Lung (tissue), 17 donors: ENCODE measurements at places on chromosomes 12 and 14. TPM values are rescaled to one million over a fixed set of nuclear protein-coding genes. Genes with fewer than 3 reads are reported as not detected.

RAB15 gene
- total RNA-seq = 15.5 TPM

GPR132 gene
- total RNA-seq = 6.9 TPM

SSTR1 gene
- 4.3 TPM for total RNA-seq

SLC5A8 gene
- total RNA-seq = 3.8 TPM

NUP107 gene
- total RNA-seq = 33.9 TPM

LALBA gene
- not detected for total RNA-seq

HOXC11 gene
- not detected for total RNA-seq

TIMM9 gene
- 18.7 TPM for total RNA-seq

- no peak for DNase-seq
Observed at GRCh38 chr14:34345718-34346465, 116.1 kb downstream of the SPTSSA start.

DNA sequence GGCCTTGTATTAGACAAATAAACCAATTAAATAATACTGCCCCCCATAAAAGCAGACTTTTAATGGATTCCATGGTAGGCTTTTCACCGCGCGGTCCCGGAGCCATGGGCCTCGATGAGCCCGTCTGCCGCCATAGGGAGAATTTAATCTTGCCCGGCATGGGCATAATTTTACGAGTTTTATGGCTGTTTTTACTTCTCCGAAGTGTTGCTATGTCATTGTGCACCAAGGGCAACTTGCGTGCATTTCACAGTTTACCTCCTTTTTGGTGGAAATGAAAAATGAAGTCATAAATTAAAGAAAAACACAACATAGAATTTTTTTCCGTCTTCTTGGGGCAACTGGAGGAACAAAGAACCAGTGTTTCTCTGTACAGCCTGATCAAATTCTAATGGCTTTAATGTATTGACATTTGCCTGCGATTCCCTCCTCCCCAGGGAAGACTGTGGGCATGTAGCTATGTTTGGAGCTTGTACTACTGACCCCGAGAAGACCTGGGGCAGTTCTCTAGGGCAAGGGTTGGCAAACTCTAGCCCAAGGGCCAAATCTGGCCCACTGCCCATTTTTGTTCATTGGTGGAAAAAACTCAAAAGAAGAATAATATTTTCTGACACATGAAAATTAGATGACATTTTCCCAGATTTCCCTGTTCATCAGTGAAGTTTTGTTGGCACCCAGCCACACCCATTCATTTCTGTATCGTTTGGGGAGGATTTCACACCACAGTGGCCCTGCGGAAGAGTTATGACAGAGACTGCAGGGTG is 142.7 kb downstream of the CHST11 start:
- DNase-seq = no peak

GRCh38 chr12:131724534-131724933 is 13.6 kb downstream of the SFSWAP start:
- DNase-seq = no peak

DNA sequence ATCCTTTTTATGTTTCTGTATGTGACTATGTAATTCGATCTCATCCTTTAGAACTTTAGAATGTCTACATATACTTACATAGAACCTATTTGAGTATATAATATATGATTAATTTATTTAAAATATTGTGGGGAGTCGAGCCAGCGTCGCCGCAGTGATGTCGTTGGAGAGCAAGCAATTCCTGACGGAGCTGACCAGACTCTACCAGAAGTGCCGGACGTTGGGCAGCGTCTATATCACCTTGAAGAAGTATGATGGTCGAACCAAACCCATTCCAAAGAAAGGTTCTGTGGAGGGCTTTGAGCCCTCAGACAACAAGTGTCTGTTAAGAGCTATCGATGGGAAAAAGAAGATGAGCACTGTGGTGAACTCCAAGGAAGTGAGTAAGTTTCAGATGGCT is 6.4 kb upstream of the CD27 start:
- DNase-seq = no peak

DNA sequence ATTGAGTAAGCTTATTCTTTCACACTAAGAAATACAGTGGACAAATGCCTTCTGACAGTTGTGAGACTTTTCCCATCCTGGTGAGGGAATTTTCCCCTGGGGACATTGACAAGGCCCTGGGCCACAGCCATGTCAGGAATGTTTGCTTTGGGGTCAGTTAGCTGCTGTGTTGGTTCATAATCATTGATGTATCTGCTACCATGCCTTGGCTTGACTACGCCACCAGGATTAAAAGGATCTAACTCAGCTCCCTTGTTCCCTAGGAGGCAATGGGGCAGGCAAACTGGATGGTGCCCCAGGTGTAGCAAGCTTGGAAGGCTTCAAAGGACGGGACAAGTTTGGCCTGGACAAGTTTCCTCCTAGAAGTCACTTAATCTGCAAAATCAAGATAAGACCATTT is 3.1 kb upstream of the CCDC88C start:
- DNase-seq = no peak

- DNase-seq = peak; percentile 17
Observed at GRCh38 chr12:131950182-131950913, 606 bp downstream of the EP400 start.

- no peak for DNase-seq
Observed at GRCh38 chr12:94987076-94987669, 16.3 kb downstream of the NDUFA12 start.

DNA sequence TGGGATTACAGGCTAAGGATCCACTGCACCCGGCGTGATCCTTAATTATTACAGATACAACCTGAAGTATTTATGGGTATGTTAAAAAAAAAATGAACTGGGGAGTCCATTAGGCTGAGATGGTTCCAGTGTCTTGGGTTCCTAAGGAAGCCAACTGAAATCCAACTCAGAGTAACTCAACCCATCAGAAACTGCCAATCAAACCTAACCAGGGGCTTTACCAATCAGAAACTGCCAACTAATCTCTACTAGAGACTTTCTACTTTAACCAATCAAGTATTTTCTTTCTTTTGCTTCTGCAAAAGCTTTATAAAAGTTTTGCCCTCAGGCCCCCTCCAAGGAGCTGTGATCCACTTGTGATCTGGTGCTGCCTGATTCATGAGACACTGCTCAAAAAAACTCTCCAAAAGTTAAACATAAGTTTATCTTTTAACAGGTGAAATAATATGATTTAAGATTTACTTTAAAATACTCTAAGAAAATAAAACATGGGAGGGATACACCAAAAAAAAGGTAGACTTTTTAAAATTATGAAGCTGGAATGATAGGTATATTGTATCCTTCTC is 88.0 kb downstream of the ACADS start:
- no peak for DNase-seq

GRCh38 chr14:34181338-34181737 is 230.5 kb upstream of the EGLN3 start:
- DNase-seq = peak; percentile 21

DNA sequence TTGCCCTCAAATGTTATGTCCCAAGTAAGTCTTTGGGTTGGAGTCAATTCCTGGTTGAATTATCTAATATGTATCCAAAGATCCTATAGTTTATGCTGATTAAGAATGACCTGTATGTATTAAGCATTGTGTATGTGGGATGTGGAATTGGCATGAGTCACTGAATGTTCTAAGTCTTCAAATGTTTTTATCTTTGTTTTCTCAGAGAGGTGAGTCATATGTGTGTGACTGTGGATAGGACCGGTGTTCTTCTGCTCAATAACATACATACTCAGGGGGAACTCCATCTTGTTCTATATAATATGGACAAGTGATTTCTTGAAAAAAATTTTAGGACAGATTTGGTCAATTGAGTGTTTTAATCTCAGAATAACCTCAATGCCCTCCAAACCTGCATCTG is 57.9 kb downstream of the NAV3 start:
- no peak for DNase-seq

GRCh38 chr12:49138587-49138986 is 7.4 kb upstream of the TUBA1B start:
- DNase-seq = no peak

GRCh38 chr12:71201136-71201679 is 43.4 kb upstream of the TSPAN8 start:
- DNase-seq = no peak

DNA sequence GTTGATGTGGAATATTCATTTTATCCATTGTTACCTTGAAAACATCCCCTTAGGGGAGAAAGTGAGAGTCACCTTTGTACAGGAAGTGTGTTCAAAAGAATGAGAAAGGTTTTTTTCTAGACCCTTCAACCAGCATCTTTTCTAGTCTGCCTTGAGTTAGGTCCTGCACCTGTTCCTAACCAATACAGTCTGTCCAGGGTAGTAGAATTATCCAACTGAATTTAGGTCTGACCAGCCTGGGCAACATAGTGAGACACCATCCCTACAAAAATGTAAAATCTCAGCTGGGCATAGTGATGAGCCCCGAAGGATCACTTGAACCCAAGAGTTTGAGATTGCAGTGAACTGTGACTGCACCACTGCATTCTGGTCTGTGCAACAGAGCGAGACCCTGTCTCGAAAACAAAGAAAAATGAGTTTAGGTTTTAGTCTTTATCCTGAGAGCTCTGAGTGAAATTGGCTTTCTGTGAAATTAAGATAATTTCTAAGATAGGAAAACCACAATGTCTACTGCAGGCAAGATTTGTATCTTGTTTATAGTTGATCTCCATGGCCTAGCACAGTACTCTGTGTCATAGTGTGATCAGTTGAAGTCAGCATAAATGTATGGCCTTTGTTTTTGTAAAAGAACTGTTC is 25.2 kb downstream of the ARHGAP5 start:
- DNase-seq = no peak

GRCh38 chr12:127820271-127820670 is 446.7 kb upstream of the TMEM132C start:
- no peak for DNase-seq

GRCh38 chr14:51527073-51527472 is 124.6 kb upstream of the FRMD6 start:
- peak; percentile 63 for DNase-seq

DNA sequence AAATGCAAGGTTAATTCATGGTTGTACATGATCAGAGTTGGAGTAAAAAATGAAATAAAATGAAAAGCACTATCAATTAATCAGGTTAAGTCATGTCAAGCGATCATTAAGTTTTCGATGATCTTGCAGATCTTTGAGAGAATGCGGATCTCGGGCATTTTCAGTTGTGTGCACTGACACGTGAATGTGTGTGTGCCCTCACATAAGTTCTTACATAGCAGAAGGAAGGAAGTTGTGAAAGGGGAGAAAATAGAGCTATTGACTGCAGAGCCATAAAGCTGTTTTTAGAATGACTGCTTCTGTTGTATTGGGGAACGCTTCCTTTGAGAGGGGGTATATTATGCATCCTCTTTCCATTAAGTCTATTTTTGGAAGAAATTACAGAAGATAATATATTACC is 101.3 kb downstream of the HMGA2 start:
- DNase-seq = peak; percentile 41

GRCh38 chr12:92020983-92021665 is 124.5 kb downstream of the BTG1 start:
- DNase-seq = no peak

DNA sequence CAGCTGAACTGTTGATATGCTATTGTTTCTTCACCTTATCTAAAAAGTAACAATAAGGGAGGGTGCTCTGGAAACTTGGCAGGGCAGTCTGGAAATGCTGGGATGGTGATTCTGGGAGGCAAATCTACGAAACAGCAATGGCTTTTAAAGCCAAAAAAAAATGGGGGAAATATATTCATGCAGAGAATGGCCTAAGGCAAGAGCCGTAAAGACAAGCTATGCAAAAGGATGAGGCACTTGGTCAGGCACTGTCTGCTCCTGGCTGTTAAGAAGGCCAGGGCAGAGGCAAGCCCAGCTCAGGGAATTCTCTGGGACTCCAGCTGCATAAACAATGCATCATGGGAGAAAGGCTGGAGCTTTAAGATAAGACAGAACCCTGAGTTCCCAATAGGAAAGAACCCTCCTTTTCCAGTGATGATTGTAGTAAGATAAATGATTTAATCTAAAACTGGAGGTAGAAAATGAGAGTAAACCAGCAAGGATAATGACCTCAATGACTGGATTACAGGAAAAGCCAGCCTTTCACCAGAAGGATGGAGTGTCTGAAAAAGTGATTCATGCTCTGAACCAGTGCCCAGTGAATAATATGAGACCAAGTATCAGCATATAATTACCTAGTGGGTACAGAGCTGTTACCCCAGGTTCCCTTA is 46.0 kb downstream of the ITPR2 start:
- DNase-seq = no peak

DNA sequence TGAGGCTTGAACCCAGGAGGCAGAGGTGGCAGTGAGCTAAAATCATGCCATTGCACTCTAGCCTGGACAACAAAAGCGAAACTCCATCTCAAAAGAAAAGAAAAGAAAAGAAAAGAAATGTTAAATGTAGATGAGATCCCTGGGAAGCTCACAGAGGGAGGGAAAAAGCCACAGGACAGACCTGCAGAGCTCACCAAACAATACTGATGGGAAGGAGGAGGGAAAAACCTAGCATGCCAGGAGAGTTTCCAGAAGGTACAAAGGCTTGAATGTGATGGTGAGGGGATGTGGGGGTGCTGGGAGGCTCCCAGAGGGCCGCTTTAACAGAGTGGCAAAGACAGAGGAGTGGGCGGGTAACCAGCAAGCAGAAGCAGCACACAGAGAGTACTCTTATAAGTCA is 72.3 kb downstream of the PTPN21 start:
- no peak for DNase-seq

GRCh38 chr12:102513272-102513671 is 32.9 kb upstream of the IGF1 start:
- DNase-seq = no peak

DNA sequence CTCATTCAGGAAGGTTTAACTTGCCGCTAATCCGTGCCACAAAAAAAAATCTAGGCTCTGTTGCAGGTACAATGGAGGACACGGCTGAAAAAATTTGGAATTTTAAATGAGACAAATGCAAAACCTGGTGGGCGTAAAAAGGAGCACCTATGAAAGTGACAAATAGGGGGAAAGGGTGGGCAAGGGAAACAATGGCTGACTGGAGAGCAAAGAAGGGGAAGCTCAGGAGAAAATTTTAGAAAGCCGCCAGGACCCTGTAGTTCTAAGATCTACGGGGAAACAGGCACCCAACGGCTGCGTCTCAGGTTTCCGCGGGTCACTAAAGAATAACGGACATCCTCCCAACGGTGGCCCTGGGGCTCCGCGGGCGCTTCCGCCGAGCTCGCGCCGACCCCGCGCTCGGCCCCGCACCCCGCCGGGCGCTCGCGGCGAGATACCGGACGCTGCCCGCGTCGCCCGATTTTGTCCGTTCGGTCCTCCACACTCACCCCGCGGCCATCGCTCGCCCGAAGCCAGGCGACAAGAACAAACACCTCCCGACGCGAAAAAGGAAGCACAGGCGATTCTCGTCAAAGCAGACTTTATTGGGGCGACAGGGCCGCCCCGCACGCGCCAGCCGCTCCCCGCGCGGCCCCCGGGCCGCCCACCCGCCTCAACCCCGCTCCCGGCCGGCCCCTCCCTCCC is 1.1 kb upstream of the YY1 start:
- DNase-seq = peak; percentile 76

DNA sequence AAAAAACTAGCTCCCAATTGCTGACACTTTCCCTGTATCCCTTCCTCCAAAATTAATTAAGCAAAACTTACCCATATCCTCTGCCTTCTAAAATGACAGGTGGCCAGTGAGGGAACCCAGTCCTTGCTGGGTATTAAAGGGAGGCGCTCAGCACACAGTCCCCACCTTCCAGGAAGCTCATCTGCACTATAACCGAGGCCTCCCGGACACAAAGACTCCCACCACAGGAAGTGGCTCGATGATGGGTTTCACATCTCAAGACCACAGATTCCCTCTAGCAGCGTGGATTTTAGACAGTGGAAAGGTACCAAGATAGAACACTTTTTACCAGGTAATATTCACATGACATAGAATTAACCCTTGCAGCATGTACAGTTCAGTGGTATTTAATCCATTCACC is 126.8 kb upstream of the NCOR2 start:
- no peak for DNase-seq

GRCh38 chr12:46983959-46984841 is 95.2 kb upstream of the PCED1B start:
- DNase-seq = peak; percentile 14

GRCh38 chr12:79444089-79444488 is 246.7 kb downstream of the PAWR start:
- DNase-seq = no peak
